ENCODE measurements at places on chromosomes 5 and 9. TPM values are rescaled to one million over a fixed set of nuclear protein-coding genes. Genes with fewer than 3 reads are reported as not detected.

- no peak for DNase-seq
Observed at GRCh38 chr5:53339962-53340540, 140.4 kb upstream of the FST start.

- DNase-seq, result no peak
Observed at GRCh38 chr5:79077680-79078365, 8.3 kb downstream of the BHMT2 start.

DNA sequence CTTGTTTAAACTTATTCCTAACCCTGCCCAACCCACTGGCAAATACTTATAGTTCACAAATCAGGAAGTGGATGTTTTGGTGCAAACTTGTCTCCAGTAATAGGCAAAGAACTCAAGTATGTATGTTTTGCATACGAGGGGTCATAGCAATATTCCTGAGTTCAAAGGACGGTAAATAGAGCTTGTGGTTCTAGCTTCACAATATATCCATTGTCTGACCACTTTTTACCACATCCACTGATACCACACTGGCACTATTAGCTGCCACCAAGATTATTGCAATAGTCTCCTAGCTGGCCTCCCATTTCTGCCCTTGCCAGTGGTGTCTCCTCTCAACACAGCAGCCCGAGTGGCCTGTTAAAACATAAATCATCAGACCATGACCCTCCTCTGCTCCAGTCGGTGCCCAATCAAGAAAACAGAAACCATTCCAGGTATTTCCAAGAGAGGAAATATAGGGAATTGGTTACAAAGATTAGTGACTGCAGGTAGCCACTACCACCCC lies 17.0 kb downstream of the GRXCR2 start:
- peak; percentile 83 for DNase-seq

DNA sequence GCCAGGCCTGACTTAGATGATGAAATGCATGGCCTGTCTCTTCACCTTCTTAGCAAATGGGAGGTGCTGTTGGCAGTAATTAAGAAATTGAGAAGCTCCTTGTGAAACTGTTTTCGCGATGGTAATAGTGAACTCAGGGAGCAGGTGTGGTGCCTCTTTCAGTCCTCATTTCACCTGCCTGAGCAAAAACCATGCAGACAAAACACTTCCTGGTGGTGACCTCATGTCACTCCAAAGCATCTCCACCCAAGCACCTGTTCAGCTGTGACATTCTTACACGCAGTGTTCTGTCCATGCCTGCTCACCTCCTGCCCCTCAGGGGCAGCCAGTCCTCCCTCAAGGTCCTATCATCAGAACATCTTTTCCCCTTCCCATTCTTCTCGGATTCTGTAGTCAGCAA lies 146.5 kb downstream of the CD180 start:
- peak; percentile 37 for DNase-seq

- peak; percentile 1 for DNase-seq
Observed at GRCh38 chr9:113056191-113057106, at the start of gene ZFP37. ZFP37 (minus strand) TSS chr9:113056724; CDS start chr9:113056688, 36 bp downstream.

The NUTM2F gene
- total RNA-seq, result not detected

GRCh38 chr9:747567-747966 lies 93.9 kb upstream of the DMRT1 start:
- DNase-seq, result no peak

DNA sequence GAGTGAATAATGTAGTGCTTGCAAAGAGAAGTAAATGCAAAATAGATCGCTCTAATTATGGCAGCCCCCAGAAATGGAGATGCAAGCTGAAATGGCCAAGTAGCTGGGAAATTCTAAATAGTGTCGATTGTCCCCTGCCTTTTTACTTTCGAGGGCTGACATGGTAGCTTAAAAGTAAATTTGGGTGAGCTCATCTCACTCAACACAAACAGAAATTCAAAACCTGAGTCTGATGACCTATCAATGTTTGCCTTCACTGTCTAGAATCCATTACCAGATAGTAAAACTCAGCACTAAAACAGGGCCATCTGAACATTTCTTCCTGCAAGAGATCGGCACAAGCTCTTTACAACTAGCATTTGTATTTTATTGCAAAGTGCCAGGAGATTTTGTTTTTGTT lies 7.0 kb upstream of the LHX2 start:
- no peak for DNase-seq

The MARCOL gene
- not detected for total RNA-seq

The SPATA31A3 gene
- not detected for total RNA-seq

DNA sequence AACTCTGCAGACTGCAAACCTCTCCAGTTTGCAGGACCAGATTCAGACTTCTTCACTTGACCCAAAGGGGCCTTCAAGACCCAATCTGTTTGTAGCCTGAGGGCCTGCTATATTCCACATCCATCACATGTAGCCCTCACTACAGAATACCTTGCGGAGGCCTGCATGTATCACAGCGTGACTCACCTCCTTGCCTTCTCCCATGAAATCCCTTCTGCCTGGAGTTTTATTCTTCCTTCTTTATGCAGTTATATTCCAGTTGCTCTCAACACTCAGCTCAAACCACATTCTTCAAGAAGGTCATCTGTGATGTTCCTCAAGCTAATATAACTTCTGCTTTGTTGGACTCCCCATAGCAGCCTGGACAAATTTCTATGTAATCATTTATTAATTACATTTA lies 198.5 kb upstream of the PTGER4 start:
- DNase-seq, result no peak

DNA sequence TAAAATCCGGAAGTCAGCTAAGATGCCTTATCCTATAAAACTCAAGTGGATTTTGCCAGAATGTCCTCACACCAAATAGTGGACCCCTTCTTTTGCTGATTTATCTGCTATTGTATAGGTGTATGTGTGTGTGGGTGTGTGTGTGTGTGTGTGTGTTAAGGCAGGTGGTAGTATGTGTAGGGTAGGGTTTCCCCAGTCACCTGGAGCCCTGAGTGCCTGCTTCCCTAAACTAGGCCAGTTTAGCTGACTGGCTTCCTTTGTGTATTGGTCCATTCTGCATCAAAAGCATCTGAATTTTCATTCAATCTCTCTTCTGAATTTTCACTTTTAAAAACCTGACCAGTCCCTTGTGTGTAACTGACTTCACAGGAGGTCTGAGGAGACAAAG lies 42.2 kb upstream of the LCP2 start:
- no peak for DNase-seq

The APBA1 gene
- 2.7 TPM for total RNA-seq

GRCh38 chr9:91654527-91654926 lies 230.9 kb upstream of the NFIL3 start:
- no peak for DNase-seq

The QRFP gene
- total RNA-seq, result not detected

DNA sequence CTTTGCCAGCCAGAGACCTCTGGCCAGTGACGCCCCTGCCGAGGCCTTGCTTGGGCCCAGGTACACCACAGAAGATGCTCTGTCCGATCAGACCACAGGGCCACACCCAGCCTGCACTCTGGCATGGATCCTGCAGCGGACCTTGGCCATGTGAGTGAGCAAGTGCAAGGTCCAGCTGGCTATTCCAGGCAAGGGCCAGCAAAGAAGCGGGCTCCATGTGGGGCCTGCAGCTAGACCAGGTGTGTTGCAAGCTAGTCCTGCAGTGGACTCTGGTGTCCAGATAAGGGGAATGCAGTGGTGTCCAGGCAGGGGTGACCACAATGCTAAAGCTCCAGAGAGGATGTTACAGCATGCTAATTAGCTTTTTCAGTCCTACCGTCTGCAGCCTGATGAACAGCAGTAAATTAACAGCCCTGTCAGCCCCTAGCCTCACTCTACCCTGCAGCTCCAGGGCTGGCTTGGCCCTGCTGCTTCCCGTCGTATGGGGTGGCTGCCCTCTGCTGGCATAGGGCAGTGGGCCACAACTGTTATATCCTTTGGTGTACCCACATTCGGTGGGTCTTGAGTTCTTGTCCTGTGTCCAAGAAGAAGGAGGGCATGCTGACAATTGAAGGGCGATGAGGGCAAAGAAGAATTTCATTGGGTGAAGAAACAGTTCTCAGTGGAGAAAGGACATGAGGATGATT lies 284.5 kb upstream of the POU5F2 start:
- DNase-seq, result no peak

DNA sequence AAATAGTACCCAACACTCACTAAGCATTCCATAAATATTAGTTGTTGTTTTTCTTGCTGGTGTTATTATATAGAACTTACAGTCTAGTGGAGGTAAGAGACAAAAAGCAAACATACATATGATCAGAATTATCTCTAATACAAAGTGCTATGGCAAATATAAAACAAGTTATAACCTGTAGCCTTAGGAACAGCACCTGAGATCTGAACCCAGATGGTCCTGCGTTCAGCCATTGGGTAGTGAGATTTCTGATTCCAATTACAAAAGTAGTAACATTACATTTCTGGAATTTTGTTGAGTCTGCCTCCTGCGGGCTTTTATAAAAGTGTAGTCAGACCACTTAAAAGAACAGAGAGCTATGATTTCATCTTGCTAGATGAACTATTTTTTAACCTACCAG lies 242.9 kb upstream of the ZNF462 start:
- DNase-seq, result no peak

DNA sequence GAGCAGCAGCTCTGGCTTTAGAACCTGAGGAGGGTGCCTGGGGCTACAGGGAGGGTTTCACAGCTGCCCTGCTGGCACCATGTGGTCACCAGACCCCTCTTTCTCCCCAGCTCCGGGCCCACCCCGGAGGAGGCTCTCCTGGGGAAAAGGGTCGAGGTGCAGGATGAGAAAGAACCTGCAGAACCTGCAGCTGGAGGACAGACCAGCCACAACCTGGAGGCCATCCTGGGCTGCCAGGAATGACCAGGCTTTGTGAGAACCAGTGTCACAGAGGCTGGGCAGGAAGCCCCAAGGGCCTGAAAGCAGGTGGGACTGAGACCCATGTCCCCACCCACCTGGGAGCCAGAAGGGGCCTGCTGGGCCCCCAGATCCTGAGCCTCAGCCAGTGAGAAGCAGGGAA lies 23.0 kb downstream of the SEMA4D start:
- DNase-seq, result no peak

DNA sequence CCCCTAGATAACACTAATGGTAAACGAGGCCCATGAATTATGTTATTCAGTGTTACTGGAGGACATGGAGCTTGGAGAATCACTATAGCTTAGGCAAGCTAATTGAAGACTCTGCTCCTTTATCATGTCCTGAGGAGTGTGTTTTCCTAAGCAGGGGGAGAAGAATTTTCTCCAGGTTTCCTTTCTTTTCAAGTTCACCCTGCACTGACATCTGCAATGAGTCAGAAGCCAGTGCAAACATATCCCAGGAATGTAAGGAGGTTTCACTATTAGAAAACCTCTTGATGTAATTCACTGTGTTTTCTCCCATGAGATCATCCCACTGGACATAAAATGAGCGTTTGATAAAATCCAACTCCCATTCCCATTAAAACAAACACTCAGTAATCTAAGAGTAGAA lies 75.6 kb downstream of the DMRT2 start:
- no peak for DNase-seq

The REEP2 gene
- total RNA-seq, result 0.03 TPM

GRCh38 chr9:8115570-8115969 lies 316.0 kb upstream of the DMAC1 start:
- DNase-seq, result no peak

The PCAT7 gene
- 1.3 TPM for total RNA-seq

- DNase-seq, result no peak
Observed at GRCh38 chr5:61004448-61004847, 59.4 kb downstream of the NDUFAF2 start.

- DNase-seq, result no peak
Observed at GRCh38 chr5:132528021-132528420, 15.3 kb downstream of the IL5 start.

DNA sequence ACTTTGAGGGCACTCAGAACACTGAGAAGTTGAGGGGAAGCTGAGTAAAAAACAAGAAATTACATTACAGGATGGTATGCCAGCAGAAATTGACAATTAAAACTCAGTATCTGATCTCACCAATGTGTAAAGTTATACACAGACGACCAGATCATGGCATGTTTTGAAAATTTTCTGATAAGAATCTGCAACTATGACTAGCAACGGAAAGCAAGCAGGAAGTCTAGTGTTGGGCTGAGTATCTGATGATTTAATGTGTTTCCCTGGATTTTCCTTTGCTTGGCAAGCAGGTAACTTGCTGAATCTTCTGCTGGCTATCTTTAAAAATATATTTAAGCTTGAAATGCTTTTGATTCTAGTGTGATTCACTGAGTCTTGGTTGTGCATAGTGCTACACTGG lies 5.2 kb upstream of the GCNT4 start:
- no peak for DNase-seq

The ASPN gene
- not detected for total RNA-seq

GRCh38 chr5:138960145-138960692 lies 85.1 kb upstream of the LRRTM2 start:
- DNase-seq, result no peak

GRCh38 chr5:172886476-172886875 lies 52.4 kb downstream of the ERGIC1 start:
- no peak for DNase-seq

The ENC1 gene
- 397 TPM for total RNA-seq

The HSD17B3 gene
- total RNA-seq, result not detected

The GIN1 gene
- 1.6 TPM for total RNA-seq

GRCh38 chr9:120944434-120944843 lies 17.8 kb upstream of the TRAF1 start:
- DNase-seq, result no peak

- DNase-seq, result no peak
Observed at GRCh38 chr5:64839936-64840335, 71.2 kb downstream of the CWC27 start.

- no peak for DNase-seq
Observed at GRCh38 chr9:126113756-126114408, 212.7 kb upstream of the MVB12B start.

All from HT-29 (cell line).